ENCODE measurements at places on chromosomes 7 and 10. TPM values are rescaled to one million over a fixed set of nuclear protein-coding genes. Genes with fewer than 3 reads are reported as not detected.

GRCh38 chr10:10270126-10271050, 747.3 kb upstream of the CELF2 start:
- no peak for DNase-seq

DNA sequence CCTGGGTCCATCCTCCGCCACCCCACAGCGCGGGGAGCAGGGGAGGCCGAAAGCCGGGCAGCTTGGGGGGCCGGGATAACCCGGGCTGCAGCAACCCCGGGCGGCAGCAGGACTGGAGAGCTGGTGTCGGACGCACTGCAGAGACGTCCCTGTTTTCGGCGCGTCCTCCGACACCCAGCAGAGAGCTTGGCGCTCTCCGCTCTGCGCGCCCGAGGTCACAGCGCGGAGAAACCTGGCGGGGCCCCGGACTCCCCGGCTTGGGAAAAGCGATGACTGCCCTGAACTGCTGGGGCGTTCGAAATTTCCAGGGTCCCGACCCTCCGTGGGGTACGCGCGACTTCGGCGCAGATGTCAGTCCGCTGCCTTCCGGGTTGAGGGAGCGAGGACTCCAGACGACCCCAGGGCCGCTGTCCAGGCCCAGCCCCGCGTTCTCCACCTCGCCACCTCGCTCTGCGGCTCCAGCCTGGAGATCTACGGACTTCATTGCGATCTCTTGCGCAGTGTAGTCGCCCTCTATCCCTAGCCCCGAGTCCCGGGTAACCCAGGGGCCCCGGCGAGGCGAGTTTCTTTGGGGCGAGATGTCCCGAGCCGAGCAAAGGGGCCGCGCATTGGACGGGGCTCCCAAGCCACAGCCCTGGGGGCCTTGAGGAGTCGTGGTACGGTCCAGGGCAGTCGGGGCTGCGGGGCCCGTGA, 617 bp upstream of the FOXI2 start:
- DNase-seq: no peak

GRCh38 chr10:3805201-3805790, 20.3 kb upstream of the KLF6 start:
- no peak for DNase-seq

DNA sequence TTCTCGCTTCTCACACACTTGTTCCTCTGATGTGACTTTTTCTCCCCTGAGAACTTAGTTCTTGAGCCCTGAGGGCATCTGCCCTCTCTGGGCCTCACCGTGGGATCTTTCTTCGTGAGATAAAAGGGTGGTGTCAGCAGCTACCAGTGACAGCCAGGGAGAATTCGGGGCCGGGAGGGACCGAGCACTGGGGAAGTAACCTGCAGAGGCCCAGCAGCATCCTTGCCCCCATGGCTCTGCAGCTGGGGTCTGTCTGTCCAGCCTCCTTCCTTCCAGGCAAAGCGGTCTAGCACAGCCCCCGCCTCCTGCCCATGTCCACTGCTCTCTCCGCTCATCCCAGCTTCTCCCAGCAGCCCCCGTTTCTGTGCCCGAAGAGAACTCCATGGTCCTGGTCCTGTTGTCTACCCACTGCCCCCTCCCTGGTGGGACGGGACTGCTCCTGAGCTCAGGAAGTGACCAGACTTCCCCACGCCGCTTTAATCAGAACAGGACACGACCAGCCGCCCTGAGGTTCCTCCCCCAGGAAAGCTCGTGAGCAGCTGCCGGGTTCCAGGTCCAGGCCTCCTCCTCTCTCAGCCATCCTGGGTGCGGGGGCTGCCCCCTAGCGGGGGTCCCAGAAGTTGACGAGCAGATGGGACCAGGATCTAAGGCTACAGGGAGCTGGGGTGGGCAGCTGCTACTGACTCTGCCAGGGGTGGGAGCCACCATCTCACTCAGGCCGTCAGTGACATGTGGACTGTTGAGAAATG, 187.5 kb downstream of the WDR37 start:
- DNase-seq: no peak

Gene GIMAP4
- total RNA-seq: 23.6 TPM

Measured in CD4-positive, alpha-beta T cell (primary cell).